ENCODE measurements at places on chromosomes 13 and 19. TPM values are rescaled to one million over a fixed set of nuclear protein-coding genes. Genes with fewer than 3 reads are reported as not detected.

C19orf81 gene
- total RNA-seq: 1.7 TPM

LATS2 gene
- 37.4 TPM for total RNA-seq

C19orf38 gene
- total RNA-seq: 1.5 TPM

GRK1 gene
- total RNA-seq: 17.9 TPM

CEACAM3 gene
- total RNA-seq: not detected

TRIP10 gene
- 48.9 TPM for total RNA-seq

DCT gene
- total RNA-seq: not detected

CLDN10 gene
- not detected for total RNA-seq

ZNF442 gene
- total RNA-seq: 3.4 TPM

ZBTB45 gene
- total RNA-seq: 8.0 TPM

TMPRSS9 gene
- total RNA-seq: not detected

PNKP gene
- 89.9 TPM for total RNA-seq

NCCRP1 gene
- total RNA-seq: 0.45 TPM

SHISA7 gene
- total RNA-seq: not detected

CEACAM7 gene
- not detected for total RNA-seq

ZNF283 gene
- 10.4 TPM for total RNA-seq

NALCN gene
- 6.0 TPM for total RNA-seq

ZSCAN5A gene
- 14.8 TPM for total RNA-seq

ZNF548 gene
- 31.0 TPM for total RNA-seq

CADM4 gene
- total RNA-seq: 2.3 TPM

HOMER3 gene
- 59.7 TPM for total RNA-seq

CCDC70 gene
- 0.40 TPM for total RNA-seq

ADM5 gene
- total RNA-seq: not detected

LGALS14 gene
- not detected for total RNA-seq

KCNJ14 gene
- 1.2 TPM for total RNA-seq

ZNF155 gene
- total RNA-seq: 8.7 TPM

ZNF175 gene
- 9.0 TPM for total RNA-seq

ATXN8OS gene
- total RNA-seq: not detected

ZNF653 gene
- 14.7 TPM for total RNA-seq

GJB2 gene
- 3.1 TPM for total RNA-seq

All from thyroid gland (tissue), 4 donors.